Effector memory CD8-positive, alpha-beta T cell (primary cell): ENCODE measurements at places on chromosomes 6 and 20.

GRCh38 chr6:31690231-31691077 is 9.6 kb upstream of the LY6G5C start:
- no peak for DNase-seq

GRCh38 chr6:156774863-156775405 is 2.2 kb upstream of the ARID1B start:
- DNase-seq = no peak

GRCh38 chr6:27263886-27264285 is 16.4 kb downstream of the PRSS16 start:
- no peak for DNase-seq

- DNase-seq = no peak
Observed at GRCh38 chr6:8750627-8751026, 315.3 kb upstream of the SLC35B3 start.

- DNase-seq = no peak
Observed at GRCh38 chr6:84218091-84218490, 9.4 kb downstream of the CEP162 start.

DNA sequence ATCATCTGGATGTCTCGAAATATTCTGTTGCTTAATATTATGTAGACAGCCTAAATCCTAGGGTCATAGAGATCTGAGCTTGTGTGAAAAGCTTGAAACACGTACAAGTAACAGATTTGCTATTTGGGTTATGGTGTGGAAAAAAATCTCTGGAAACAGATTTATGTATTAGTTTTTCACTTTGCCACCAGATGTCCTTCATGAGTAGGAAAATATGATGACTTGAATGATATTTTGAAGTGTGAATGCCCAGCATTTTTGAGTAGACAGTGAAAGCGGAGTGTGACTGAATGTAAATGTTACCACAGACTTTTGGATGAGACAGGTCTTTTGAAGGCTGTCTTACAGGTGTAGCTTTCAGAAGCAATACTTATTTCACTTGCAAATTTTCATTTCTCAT is 4.2 kb upstream of the BMP6 start:
- DNase-seq = no peak

GRCh38 chr6:1834207-1834606 is 224.5 kb downstream of the FOXC1 start:
- DNase-seq = no peak

DNA sequence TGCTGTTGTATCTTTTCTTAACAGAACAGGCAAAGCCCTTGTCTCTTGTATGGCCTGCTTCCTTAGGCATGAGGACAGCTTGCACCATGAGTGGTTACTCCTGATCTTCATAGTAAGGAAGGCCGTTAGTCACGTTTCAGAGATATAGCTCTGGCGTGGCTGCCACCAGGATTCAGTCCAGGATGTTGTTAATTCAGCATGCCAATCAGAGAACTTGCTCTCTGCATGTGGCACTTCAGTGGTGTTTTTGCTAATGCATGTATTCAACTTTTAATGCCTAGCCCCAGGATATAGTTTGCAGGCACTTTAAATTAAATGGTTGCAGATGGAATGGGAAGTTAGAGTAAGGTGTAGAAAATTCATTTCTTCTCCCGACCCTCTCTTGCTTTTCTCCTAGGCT is 20.0 kb downstream of the ARFGEF2 start:
- DNase-seq = no peak

- DNase-seq = no peak
Observed at GRCh38 chr20:37418591-37419109, 72.7 kb downstream of the SRC start.

DNA sequence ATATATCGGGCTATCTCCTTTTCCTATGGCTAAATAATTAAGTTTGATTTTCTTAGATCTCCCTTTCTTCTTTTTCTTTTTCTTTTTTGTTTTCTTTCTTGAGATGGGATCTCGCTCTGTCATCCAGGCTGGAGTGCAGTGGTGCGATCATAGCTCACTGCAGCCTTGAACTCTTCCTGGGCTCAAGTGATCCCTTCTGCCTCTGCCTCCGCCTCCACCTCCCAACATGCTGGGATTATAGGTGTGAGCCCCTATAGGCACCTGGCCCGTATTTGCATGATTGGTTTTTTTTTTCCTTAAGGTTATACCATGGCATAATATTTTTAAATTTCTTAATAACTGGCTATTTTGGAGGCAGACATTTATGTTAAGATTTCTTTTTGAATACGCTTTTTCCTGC is 106.3 kb downstream of the SCAF8 start:
- DNase-seq = no peak

DNA sequence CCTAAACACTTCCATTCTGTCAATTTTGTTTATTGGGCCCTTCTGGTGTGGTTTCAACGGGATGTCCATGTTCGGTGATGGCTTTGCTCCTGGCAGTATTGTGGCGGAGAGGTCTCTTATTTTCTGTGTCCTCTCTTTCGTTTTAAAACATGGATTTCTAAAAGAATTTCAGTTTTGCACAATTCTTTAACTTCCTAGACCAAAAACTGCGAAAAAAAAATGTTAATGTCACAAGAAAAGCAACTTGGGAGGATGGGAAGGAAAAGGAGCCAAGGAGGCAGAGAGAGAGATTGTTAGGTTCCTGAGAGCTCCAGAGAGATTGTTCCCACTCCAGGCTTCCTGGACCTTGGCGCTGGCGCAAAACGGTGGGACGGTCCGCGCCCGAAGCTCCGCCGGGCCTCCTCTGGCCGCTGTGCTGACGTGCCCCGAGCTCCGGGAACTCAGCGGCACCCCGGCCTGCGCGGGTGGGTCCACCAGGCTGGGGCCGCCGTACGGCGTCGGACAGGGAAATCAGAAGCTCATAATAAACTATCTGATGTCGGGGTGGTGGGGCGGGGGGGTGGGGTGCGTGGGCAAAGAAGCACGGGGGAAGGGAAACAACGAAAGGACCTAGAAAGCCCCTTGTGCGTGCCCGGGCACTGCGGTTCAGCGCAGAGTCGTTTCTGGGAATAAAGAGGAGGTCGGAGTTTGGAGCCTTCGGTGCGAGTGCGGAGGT is 951 bp upstream of the OLIG3 start:
- no peak for DNase-seq

DNA sequence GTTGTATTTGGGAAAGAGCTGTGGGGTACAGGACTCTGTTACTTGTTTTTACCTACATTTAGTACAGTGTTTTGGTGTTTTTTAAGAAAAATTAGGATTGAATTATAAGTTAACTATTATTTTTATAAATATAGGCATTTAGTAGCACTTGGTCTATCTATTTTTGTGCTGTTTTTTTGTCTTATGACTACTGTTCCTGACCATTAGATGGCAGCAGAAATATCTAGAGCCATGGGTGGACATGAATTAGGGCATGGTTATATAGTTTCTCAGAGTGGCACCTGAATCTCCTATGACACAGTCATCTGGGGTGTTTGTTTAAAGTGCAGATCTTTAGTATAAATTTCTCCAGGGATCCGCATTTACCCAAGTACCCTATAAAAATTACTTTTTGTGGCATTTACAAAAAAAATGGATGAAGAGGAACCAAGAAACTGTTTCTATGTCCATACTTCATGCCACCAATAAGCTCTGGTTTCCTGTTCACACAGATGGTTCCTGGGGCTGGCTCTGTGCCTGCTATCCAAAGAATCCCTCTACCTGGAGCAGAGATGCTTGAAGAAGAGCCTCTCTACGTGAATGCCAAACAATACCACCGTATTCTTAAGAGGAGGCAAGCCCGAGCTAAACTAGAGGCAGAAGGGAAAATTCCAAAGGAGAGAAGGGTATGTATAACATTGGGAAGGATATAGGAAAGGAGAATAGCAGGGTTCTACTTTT is 19.8 kb downstream of the NFYA start:
- no peak for DNase-seq

DNA sequence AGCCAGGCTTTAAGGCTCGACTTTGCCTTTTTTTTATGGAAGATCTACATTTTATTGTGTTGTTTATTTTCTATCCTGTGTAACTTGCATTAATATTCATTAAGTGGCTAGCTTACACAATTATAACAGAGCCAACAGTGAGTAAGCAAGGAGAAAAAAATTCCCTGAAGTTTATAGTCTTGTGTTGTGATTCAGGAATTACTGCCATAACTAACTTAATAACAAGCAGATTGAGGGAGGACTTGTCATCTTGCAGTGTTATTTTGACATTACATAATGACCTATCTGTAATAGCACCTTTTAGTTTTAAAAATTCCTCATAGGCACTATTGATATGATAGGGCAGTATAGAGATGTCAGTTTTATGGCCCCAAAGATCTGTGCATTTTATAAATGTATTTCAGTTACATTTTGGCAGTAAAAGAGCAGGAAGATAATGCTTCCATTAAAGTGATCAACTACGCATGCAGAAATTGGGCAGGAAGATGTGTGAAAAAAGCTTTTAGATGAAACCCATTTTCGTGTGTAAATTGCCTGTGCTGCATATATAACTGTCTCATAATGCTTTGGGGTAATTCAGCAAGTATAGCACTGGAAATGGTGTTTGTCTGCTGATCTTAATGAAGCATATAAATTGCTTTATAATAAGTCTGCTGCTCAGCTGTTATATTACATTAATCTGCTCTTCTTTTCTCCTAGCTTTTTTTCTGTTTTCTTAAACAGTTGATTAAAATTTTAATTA is 123.0 kb downstream of the SMAP1 start:
- no peak for DNase-seq

DNA sequence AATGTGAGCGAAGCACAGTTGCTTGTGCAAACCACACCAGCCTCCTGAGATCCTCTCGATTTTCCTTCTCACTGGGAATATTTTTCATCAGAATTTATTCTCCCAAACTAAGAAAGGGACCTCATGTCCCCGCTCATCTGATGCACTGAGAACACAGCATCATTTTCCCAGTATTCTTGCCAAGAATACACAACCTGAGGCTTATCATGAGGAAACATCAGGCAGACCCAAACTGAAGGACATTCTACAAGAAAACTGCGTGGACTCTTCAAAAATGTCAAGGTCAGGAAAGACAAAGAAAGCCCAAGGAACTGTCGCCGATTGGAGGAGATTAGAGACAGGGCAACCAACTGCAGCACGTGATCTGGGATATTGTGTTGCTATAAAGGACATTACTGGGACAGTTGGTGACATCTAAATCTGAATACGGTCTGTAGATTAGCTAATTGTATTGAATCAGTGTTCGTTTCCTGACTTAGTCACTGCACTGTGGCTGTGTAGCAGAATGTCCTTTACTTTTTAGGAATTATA is 72.3 kb downstream of the SNX5 start:
- no peak for DNase-seq

- DNase-seq = no peak
Observed at GRCh38 chr20:2798814-2799213, 1.6 kb downstream of the CPXM1 start.

GRCh38 chr6:30411515-30412207 is 66.7 kb downstream of the RPP21 start:
- peak; percentile 58 for DNase-seq

- peak; percentile 12 for DNase-seq
Observed at GRCh38 chr6:73739096-73739495, 43.1 kb downstream of the CD109 start.

- no peak for DNase-seq
Observed at GRCh38 chr20:6566821-6567220, 200.7 kb upstream of the BMP2 start.

- DNase-seq = peak; percentile 5
Observed at GRCh38 chr20:59253325-59253724, 47.1 kb upstream of the EDN3 start.

GRCh38 chr20:23397961-23398360 is 23.3 kb downstream of the NAPB start:
- no peak for DNase-seq

GRCh38 chr6:12947151-12947871 is 230.7 kb downstream of the PHACTR1 start:
- no peak for DNase-seq

GRCh38 chr20:35279533-35280174 is 1.7 kb upstream of the MMP24OS start:
- DNase-seq = no peak

- no peak for DNase-seq
Observed at GRCh38 chr6:10310826-10311225, 104.0 kb downstream of the TFAP2A start.

DNA sequence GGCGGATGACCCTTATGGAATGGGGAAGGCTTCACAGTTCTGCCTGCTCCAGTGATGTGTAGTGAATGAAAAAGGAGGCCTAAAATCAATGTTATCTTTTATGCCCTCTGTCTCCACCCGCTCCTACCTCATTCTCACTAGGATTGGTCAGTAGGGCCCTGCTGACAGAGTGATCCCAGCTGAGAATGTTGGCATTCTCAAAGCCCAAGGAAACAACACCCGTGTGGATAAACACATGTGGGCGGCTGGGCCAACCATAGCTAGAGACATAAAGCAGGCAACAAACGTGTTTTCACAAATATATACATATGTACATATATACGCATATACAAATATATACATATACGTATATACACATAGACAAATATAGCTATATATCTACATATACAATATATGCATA is 4.5 kb downstream of the RIPK1 start:
- DNase-seq = no peak

DNA sequence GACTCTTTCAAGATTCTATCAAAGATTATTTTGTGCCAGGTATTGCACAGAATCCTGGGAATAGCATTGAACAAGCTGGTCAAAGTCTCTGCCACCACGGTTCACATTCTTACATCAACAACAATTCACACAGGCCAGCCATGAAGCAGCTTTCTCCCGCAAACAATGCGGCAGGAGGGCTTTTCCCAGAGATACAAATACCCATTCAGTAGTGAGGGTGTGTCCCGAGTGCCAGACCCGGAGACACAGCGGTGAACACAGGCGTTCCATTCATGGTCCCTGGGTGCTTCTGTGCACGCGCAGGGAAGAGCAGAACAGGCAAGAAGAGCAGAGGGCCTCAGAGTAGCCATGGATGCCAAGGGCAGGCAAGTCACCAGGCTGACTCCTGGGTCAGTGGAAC is 83.3 kb upstream of the PDE10A start:
- DNase-seq = no peak

DNA sequence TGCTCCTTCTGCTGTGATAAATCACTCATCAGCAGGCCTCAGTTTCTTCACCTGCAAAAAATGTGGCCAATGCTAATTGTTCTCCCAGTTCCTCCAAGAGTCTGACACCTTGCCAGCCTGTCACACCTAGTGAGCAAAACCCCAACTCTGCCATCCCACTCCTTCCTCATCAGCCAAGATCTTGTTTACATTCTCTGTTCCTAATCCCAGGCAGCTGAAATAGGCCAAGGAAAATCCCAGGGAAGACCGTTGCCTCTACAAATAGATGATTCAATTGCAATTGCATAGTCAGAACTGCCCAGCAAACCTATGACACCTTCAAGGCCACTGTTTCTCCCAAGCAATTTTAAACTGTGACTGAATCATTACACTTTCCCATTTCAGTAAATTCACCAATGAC is 78.7 kb downstream of the GMDS start:
- DNase-seq = no peak

- DNase-seq = no peak
Observed at GRCh38 chr20:1280195-1281102, 14.4 kb downstream of the SNPH start.
